ENCODE measurements at places on chromosomes 5 and 9. TPM values are rescaled to one million over a fixed set of nuclear protein-coding genes. Genes with fewer than 3 reads are reported as not detected.
A peak's percentile ranks its signal among the peaks of the same experiment; 100 is the strongest.

DNA sequence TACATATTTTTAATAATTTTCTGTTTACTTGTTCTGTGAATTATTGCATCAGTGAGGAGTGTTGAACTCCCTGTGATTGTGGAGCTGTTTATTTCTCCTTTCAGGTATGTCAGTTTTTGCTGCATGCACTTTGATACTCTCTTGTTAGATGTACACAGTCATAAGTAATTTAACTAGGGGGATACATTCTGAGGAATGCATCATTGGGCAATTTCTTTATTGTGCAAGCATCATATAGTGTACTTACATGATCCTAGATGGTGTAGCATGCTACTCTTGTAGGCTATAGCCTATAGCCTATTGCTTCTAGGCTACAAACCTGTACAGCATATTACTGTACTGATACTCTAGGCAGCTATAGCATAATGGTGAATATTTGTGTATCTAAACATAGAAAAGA lies 9.5 kb downstream of the DENND4C start:
- no peak for DNase-seq

DNA sequence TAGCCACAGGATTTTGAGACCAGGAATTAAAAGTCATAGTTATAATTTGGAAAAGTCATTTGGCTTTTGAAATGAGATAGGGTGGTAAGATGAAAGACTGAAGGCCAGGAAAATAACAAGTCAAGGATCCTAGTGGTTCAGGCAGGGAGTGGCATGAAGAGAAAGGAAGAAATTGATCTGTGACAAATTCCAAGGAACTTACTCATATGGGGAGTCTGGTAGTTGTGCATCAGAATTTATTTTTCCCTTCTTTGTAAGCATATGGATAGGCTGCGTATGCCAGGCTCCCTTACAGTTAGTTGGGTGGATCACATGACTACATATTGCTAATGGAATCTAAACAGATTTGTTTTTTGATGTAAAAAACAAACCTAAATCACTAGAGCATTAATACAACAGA lies 21.0 kb downstream of the ISL1 start:
- DNase-seq, result no peak

GRCh38 chr5:32785611-32786254 lies 74.6 kb downstream of the NPR3 start:
- no peak for DNase-seq

DNA sequence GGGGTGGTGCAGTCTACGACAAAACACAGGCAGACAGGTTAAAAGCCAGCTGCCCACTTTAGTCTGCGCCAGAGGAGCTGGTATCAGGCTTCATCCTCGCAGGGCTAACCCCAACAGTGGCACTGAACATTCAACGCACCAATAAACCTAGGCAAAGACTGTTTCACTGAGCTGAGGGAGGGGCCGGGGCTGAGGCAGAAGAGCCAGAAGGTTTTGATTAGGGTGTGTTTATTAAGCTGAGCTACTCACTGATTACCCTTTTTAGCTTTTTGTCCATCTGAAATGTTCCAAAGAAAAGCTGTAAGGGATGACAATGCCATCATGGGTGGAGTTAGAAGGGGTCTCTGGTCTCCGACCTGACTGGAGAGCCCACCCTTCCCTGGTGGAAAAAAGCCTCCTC lies 1.4 kb downstream of the ZMYND19 start:
- peak; percentile 18 for DNase-seq

GRCh38 chr9:127966416-127967150 lies 14.2 kb downstream of the EEIG1 start:
- DNase-seq, result no peak

GRCh38 chr5:59799668-59800346 lies 93.7 kb downstream of the PDE4D start:
- peak; percentile 52 for DNase-seq

GRCh38 chr5:72465066-72465465 lies 42.1 kb downstream of the ZNF366 start:
- DNase-seq, result no peak

- no peak for DNase-seq
These were observed 26.1 kb upstream of the RASA1 start for GRCh38 chr5:87241555-87241954.

DNA sequence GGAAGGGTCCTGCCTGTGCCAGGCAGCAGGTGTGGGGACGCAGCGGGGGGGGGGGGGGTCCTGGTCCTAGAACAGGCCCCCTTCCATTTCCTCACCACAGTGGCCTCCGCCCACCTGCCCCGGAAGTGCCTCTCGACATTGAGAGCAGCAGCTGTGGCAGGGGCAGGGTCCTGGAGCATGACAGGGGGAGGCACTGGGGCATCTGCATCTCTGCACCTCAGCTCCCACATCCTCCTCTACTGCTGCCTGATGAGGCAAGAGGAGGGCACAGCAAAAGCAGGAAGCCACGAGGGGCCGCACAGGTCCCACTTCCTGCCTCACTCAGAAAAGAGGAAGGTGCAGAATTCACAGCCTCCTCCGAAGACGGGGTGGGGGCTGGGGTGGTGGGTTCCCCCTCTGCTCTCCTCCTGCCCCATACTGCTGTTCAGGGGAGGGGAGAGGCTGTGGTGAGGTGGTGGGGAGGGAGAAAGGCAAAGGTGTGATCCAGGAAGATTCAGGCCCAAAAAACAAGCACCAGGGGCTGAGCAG lies 14.8 kb downstream of the AKNA start:
- no peak for DNase-seq

The SPINK4 gene
- 1.3 TPM for total RNA-seq

The ENHO gene
- 14.5 TPM for total RNA-seq

The ZFP37 gene
- total RNA-seq, result 3.6 TPM

The PLAC8L1 gene
- total RNA-seq, result not detected
